ENCODE measurements at places on chromosomes 5 and 9.
A peak's percentile ranks its signal among the peaks of the same experiment; 100 is the strongest.

DNA sequence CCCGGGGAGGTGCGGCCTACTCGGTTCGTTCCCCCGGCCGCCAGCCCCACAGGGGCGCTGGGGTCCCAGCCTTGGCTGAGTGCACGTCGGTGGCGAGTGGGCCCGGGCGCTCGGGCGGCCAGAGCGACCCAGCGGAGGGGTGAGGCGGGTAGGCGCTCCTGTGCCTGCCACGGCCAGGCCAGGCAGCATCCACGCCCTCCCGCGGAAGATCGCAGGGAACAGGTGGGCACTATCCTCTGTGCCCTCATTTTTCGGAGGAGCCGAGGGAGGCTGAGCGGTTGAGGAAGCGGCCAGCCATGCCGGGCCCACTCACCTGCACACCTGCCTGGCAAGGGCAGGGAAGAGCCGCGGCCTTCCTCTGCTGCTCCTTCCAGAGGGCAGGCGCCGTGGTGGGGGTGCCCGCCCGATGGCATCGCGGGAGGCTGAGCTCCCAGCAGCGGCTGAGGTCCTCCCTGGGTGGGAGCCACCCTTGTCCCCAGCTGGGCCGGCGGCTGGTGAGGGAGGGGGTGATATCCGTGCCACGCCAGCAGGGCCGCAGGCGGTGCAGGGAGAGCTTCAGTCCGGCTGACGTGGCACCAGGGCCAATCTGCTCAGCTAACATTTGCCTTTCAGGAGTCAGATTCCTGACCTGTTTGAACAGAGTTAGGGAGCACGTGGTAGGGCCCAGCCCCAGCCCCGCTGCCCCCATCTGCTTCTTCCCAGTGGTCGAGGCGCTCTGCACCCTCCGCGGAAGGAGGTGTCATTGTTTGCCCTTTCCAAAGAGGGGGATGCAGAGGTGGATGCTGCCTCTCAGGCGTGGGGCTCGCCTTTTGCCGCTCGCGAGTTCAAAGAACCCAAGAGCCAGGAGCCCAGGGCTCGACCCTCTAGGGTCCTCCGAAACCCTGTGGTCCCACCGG lies 1.6 kb upstream of the SEC16A start:
- DNase-seq = no peak

DNA sequence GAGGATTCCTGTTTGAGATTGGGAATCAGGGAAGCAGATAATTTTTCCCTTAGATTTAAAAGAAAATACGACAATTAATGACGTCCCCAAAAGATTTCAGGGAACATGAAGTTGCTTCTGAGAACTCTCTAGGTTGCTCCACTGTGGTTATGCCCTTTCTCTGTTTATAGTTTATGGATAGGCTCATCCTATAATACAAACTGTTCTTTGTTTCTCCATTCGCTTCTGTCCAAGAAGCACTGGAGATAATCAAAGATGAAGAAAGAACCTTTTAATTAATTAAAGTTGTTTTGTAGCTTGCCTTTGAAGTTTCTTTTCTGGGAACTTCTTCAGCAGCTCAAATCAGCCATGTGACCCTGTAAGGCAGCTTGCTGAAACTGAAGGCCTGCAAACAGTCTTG lies 87.5 kb downstream of the CHSY3 start:
- no peak for DNase-seq

DNA sequence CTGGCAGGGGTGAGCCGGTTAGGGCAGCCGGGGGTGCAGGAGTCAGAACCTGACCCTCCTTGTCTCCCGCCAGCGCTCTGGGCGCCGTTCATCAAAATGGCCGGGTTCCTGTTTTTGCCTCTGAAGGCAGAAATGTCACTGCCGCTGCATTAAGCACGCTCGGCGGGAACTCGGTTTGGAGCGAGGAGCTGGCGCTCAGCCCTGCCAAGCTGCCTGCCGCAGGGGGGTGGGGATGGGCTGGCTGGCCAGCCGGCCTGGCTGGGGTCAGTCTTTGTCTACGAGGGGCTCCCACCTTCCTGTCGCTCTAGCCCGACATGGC lies 63.7 kb downstream of the CXXC5 start:
- no peak for DNase-seq

DNA sequence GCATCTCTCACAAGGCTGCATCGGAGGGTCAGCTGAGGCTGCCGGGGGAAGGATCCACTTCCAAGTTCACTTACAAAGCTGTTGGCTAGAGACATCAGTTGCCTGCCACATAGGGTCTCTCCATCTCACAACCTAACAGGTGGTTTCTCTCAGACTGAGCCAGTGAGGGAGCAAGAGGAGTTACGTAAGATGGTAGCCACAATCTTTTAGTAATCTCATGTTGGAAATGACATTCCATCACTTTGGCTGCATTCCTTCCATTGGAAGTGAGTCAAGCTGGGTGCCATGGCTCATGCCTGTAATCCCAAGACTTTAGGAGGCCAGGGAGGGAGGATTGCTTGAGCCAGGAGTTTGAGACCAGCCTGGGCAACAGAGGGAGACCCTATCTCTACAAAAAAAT lies 7.4 kb upstream of the GRK6 start:
- peak; percentile 52 for DNase-seq

GRCh38 chr5:80926979-80927656 lies 33.0 kb upstream of the RASGRF2 start:
- DNase-seq = no peak

All from adipocyte (in vitro differentiated cells).